ENCODE measurements at places on chromosomes 3 and 15.

GRCh38 chr15:85314146-85314545 is 66.3 kb upstream of the AKAP13 start:
- no peak for DNase-seq

- DNase-seq: no peak
These were observed 237.1 kb downstream of the EBLN2 start for GRCh38 chr3:73298243-73299183.

DNA sequence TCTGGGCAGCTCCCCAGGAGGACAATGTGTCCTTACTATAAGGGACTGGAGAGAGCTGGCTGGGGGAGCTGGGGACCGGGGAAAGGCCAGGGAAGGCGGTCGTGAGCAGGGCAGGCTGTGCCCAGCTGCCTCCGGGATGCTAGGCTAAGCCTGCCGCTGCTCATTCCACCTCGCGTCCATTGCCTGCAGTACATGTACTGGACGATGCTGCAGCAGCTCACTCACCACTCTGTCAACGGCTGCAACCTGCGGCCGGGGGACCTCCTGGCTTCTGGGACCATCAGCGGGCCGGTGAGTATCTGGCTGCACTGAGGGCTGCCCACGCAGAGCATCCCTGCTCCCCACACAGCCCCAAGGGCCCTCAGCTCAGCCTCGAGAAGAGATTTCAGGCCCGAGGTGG is 27.1 kb downstream of the FAH start:
- no peak for DNase-seq

DNA sequence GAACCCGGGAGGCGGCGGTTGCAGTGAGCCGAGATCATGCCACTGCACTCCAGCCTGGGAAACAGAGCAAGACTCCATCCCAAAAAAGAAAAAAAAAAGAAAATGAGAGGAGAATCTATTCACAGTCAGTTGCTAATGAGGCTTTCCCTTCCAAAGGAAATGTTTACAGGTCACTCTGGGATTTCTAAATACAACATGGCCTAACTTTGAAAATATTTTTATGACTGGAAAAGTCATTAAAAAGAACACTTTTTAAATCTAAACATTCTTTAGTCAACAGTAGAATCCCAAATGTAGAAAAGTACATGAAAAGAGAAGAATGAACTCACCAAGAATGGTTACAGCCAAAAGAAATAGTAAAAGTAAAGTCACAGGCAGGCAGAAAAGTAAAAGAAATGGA is 78.6 kb downstream of the PLD1 start:
- DNase-seq: no peak
